ENCODE measurements at places on chromosomes 12 and 14.

GRCh38 chr12:459050-459429 is 699 bp upstream of the B4GALNT3 start:
- no peak for DNase-seq

GRCh38 chr14:103030741-103031565 is 26.4 kb downstream of the CDC42BPB start:
- no peak for DNase-seq

- DNase-seq = no peak
Measured at GRCh38 chr12:60760965-60761364, 1165.1 kb downstream of the SLC16A7 start.

DNA sequence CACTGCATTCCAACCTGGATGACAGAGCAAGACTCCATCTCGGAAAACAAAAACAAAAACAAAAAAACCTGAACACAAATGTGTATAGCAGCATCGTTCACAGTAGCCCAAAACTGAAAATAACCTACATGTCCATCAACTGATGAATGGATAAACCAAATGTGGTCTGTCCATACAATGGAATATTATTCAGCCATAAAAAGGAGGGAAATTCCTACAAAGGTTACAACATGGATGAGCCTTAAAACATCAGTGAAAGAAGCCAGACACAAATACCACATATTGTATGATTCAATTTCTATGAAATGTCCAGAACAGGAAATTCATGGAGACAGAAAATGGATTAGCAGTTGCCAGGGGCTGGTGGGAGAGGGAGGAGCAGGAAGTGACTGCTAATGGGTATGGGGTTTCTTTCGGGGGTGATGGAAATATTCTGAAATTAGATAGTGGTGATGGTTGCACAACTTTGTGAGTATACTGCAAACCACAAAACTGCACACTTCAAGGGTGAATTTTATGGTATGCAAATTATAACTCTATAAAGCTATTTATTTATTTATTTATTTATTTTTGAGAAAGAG is 4.0 kb downstream of the MYL2 start:
- DNase-seq = no peak

- no peak for DNase-seq
Measured at GRCh38 chr14:35412272-35413056, 7.9 kb upstream of the NFKBIA start.

DNA sequence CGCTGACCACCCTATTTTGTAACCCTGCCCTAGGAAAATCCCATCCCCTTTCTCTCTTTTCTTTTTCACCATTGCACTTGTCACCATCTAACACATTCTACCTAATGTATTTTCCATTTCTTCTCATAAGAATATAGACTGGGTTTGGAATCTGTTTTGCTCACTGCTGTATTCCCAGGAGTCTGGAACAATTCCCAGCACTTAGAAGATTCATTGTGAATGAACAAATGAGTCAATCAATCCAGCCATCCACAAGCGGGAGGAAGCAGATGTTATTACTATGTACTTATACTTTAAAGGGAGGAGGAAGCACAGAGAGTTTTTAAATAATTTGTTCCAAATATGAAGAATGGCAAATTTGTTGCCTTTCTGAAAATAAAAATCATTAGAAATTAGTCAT is 142.1 kb downstream of the KIF21A start:
- no peak for DNase-seq

DNA sequence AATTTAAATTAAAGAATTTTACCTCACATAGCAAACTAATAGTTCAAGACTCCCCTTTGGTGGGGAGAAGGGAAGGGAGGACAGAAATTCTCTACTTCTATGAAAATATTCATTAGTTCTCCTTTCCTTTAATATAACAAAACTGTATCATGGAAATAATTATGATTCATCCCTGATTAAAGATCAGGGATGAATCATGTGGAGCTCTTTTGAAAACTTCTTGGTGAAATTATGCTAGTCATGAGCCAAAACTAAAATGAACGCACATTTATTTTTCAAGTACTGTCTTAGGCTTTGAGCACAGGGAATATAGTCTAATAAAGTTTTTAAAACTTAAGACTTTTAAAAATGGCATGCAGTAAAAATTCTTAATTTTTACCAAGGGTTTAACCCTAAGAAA is 17.1 kb downstream of the TMBIM4 start:
- DNase-seq = no peak
